ENCODE measurements at places on chromosomes 12 and 14.

GRCh38 chr12:52247622-52248540, 14.8 kb downstream of the KRT7 start:
- no peak for DNase-seq

- peak; percentile 65 for DNase-seq
Observed at GRCh38 chr12:118188690-118189371, 52.9 kb downstream of the PEBP1 start.

- no peak for DNase-seq
Observed at GRCh38 chr12:54840244-54840865, 14.0 kb upstream of the MUCL1 start.

DNA sequence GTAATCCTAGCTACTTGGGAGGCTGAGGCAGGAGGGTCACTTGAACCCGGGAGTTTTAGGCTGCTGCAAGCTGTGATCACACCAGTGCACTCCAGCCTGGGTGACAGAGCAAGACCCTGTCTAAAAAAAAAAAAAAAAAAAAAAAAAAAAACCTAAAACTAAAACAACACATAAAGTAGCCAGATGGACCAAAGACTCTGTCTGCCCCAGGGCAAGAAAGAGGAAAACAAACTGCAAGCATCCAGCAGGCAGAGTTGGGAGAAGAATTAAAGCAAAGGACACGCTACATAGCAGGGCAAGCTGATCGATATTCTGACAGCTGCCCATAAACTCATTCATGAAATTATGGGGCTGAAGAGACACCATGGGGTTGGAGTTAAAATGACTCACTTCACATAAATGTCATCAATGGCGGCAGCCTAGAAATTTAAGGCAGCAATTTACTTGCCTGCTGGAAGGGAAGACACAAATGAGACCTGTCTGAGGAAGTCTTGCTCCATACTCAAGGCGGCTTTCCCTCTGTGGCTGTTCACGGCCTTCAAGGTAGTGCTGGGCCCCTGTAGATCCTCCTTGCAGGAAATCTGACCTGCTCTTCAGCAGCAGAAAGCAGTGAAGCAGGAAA, 259.1 kb upstream of the FKBP4 start:
- DNase-seq = peak; percentile 4

DNA sequence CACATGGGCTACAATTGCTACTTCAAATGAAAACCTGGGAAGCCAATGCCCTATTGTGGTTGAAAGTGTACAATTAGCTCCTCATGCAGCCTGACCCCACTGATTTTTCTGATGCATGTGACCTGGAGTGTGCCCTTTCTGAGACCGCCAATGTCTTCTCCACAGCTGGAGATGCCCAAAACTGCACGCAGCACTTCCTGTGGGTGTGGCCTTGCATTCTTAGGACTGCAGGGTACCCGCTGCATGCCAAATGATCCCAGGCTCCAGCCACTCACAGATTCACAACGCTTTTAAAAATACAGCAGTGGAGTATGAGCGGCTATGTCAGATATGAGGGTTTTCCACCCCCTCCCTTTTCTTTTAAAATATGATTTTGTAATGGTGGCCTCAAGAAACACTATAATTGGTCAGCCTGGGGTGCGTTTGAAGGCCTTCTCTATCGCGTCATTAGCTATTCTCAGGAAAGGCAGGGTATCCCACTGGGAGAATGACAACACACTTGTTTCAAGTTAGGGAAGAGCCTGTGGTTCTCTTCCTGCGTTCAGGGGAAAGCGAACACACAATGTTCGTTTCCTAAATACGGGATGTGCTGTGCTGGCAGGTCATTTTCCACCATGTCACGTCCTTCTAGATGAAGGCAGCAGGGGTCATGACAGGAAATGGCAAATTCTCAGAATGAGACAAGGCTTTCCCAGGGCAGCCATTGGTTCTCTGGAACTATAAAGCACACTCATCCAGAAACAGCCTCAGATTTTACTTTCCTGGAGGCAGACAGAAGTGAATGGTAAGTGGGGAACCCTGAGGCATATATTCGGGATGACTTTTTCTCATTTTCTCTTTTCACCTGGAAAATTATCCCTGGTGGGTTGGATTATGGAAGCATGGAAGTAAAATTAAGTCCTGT, at the start of gene APOLD1:
APOLD1 (plus strand) TSS at position 749 of the 904 bp plus-strand sequence; CDS start at position 782, 33 bp downstream.
- DNase-seq = no peak

DNA sequence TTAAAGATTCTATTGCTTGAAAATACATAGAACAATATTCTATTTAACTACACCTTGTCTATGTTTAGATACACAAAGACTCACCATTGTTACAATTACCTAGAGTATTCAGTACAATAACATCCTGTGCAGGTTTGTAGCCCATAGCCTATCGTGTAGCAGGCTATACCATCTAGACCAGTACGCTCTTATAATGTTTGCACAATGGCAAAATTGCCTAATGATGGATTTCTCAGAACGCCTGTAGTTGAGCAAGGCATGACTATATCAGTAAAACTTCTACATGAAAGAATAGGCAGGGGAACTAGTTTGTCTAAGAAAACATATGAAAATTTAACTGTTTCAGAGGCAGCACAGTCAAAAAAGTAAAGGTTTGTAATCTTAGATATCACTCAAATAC, 375.9 kb downstream of the DAD1 start:
- DNase-seq = peak; percentile 5

GRCh38 chr14:34347683-34348082, 114.4 kb downstream of the SPTSSA start:
- DNase-seq = no peak

- DNase-seq = no peak
Observed at GRCh38 chr14:101988377-101988776, 24.0 kb downstream of the DYNC1H1 start.

- DNase-seq = no peak
Observed at GRCh38 chr12:127620735-127621355, 646.1 kb upstream of the TMEM132C start.

DNA sequence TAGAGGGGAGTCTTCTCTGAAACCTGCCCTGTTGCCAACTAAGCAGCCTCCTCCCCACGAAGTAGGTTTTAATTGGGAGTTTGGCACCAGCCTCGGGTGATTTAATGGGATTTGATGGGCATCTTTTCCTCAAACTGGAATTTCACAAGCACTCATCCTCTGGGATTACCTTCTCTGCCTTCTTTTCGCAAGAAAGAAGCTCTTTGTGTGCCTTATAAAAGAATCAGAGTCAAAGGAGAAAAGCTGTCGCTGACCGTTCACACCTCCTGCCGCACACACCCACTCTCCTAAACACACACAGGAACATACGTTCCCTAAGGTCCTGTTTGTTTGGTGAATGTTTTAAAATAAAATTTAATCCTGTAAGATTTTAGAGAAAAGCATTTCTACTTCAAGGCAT, 84.0 kb downstream of the PRMT8 start:
- DNase-seq = no peak

- DNase-seq = no peak
Observed at GRCh38 chr12:20444595-20445170, 76.3 kb downstream of the PDE3A start.

DNA sequence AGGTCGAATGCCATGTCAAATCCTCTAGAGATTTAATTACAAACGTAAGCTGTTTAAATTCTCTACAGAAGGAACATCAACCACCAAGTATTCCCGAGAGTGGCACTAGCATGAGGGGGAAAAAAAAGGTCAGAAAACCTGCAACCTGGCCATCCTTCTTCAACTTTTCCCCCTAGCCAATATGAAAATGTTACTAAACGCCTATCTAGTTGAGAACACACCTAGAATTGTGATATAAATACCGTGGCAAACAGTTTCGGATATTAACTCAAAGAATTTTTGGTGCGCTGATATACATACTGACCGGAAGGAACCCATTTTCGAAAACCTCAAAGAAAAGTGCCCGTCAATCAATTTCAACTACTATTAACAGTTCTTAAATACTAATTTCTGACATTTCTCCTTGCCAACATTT, 1.8 kb downstream of the HNRNPC start:
- peak; percentile 47 for DNase-seq

DNA sequence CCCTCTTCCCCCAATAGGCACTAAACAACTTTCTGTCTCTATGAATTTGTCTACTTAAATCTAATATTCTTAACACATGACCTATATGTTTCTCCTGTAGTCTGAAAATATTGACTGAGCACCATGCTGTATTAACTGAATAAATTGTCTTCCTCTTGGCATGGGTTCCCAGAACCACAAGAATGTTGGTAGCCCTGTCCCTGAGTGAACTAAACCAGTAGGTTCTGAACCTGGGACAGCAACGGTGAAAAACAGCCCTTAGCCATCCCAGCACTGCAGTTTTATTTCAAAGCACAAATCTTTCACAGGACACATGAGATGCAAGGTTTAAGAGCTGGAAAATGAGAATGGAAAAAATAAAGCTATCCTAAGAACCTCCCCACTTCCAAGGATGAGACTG, 20.4 kb upstream of the HSP90B1 start:
- DNase-seq = peak; percentile 61

DNA sequence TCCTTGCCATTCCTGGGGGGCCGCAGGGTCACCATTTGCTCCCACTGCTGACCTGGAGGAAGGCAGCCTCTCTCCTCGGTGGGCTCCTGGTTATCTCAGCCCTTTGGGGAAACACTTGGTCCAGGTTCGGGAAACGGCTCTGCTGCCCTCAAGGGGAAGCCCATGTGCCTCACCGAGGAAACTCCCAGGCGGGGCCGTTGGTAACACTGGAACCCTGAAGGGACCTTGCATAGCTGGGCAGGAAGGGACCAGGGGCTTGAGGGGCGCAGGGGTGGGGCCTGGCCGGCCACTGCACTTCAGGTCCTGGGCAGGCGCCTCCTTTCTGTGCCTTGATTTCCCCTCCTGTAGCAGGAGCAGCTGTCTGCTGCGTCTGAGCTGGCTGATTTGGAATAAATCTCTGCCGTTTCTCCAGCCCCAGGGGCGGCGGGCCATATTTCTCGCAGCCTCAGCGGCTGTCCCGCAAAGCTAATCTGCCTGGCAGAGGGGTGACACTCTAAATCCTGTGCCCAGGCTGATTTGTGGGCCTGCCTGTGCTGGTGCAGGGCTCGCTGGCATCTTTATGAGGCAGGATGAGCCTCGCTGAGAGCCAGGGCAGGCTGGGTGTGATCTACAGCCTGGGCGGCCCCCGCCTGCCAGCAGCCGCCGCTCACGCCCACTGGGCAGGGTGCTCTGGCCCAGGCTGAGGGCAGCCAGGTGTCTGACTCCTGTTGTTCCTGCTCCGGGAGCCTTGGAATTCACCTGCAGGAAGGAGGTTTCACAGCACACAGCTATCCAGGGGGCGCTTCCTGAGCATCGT, 49.7 kb downstream of the KIF26A start:
- DNase-seq = no peak

GRCh38 chr12:85796001-85796400, 40.2 kb downstream of the RASSF9 start:
- DNase-seq = no peak

DNA sequence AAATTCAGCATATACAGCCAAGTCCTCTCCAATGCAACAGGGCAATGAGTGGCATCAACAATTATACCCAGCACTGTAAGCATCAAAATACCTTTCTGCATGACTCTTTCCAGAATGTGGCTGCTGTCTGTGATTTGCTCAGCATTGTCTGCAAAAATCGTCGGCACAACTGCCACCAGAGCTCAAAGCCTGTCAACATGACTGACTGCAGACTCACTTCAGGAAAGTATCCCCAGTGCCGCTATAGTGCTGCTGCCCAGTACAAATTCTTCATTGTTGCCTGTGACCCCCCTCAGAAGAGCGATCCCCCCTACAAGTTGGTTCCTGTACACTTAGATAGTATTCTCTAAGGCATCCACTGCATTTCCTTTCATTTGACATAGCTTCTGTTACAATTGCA, 735 bp downstream of the RNASE6 start:
- DNase-seq = no peak

GRCh38 chr12:119440803-119441360, 106.4 kb downstream of the CCDC60 start:
- no peak for DNase-seq

GRCh38 chr12:38745601-38746000, 159.8 kb downstream of the CPNE8 start:
- DNase-seq = no peak

DNA sequence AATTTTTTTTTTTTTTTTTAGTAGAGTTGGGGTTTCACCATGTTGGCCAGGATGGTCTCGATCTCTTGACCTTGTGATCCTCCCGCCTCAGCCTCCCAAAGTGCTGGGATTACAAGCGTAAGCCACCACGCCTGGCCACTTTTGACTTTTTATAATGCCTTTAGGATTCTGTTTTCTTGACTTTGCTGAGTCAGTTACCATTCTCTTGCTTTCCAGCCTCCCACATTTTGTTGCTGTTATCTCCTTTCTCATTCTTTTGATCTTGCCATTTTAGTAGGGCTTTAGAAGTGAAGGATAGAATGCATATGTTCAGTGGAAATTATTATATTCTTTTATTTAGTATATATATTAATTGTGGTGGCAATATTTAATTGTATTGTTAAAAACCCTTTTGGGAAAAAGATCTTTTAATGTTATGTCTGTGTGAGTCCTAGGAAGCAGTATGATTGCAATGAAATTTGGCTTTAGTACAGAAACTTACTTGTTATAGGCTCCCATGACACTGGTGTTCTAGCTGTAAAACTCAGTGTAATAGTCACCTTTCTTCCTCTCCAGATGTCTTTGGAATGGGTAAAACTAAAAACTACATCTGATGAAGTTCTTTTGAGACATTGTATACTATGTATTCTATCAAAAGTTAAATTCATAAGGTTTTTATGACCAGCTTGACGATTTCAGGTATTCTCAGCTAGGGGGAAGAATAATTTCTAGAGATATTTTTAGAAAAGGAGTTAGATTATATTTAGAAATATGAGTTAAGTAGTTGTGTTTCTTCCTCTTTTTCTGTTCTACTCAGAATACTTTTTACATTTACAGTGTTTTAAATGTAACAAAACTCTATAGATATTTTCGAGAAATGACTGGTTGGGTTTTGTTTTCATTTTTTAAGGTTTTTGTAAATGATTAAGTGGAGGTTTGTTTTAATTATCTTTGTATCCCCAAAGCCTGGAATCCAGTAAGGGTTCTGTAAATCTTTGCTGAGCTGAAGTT, 74.7 kb downstream of the APAF1 start:
- DNase-seq = no peak

- no peak for DNase-seq
Observed at GRCh38 chr14:83372271-83372670, 1838.6 kb upstream of the SEL1L start.

DNA sequence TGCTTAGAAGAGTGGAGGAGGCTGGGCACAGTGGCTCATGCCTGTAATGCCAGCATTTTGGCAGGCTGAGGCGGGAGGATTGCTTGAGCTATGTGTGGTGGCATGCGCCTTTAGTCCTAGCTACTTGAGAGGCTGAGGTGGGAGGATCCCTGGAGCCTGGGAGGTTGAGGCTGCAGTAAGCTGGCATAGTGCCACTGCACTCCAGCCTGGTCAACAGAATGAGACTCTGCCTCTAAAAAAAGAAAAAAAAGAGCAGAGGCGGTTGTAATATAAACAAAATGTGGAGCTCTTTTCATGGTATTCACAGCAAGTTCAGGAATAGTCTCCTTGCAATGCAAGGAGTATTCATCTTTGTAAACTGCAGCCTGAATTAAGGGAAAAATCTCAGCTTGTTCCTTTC, 27.2 kb downstream of the ARID2 start:
- DNase-seq = no peak

DNA sequence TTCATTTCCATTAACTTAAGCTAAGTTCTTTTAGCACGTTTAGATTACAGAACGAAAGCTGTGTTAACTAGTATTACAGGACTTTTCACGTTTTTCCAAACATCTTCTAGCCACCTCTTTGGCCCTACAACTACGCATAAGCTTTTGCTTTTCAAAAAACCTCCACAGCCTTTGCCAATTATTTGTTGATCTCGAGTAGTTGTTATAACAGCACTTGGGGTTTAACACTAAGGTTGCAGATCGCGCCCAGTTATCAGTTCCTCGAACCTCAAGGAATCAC, 450 bp upstream of the RBM25 start:
- DNase-seq = no peak

Data from GM23248 (cell line).